ENCODE measurements at places on chromosomes 11 and 22.
A peak's percentile ranks its signal among the peaks of the same experiment; 100 is the strongest.

DNA sequence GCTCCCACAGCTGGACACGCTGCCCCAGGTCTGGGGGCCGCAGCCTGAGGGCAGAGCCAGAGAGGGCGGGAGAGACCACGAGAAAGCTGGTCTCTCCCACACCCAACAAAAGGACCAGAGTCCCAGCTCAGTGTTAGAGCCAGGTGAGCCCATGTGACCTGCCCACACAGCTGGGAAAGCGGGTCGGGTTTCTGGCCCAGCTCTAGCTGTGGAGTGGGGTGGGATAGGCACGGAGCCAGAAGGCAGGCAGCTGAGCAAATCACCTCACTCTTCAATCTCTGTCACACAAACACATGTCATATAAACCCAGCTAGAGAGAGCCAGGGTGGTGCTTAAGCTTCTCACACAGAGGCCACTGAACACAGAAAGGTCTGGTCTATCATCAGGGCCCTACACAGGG is 7.8 kb upstream of the EIF3D start:
- no peak for DNase-seq

DNA sequence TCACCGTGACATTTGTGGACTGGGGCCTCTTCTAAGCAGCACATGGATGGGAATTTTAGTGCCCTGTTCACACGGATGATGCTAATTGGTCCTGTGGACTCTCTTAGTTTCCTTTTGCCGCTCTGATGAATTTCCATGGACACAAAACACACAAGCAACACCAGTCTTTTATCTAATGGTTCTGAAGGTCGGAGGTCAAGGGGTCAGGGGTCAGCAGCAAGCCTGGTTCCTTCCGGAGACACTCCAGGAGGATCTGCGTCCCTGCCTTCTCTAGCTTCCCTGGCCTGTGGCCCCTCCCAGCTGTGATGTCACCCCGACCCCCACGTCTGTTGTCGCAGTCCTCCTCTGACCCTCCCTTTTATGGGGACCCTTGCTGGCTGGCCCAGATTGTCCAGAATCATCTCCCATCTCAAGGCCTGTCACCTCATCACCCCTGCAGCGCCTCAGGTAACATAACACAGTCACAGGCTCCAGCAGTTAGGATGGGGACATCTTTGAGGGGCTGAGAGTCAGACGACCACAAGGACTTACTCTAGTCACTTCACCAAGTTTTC is 6.8 kb downstream of the NADSYN1 start:
- no peak for DNase-seq

DNA sequence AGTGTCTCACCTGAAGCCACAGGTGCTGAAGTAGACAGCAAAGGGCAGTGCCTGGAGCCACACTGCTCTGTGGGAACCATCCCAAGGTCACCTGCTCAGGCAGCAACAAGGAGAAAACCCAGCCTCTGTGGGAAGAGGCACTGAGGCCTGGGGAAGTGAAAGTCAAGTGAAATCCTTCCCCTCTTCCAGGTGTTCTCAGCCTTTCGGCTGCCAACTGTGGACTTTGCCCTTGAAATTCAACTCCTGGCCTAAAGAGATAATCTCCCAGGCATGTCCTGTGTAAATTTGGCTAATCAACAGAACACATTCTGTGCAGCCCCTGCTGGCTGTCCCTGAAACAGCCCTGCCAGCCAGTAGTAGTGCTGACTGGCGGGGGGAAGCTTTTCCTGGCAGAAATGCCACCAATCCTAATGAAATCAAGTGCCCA is 112.1 kb downstream of the RPL27A start:
- DNase-seq: no peak

GRCh38 chr22:42190274-42190673 is 59.7 kb upstream of the CYP2D6 start:
- DNase-seq: no peak

- no peak for DNase-seq
Observed at GRCh38 chr11:92225568-92226330, 1.1 kb downstream of the FAT3 start.

DNA sequence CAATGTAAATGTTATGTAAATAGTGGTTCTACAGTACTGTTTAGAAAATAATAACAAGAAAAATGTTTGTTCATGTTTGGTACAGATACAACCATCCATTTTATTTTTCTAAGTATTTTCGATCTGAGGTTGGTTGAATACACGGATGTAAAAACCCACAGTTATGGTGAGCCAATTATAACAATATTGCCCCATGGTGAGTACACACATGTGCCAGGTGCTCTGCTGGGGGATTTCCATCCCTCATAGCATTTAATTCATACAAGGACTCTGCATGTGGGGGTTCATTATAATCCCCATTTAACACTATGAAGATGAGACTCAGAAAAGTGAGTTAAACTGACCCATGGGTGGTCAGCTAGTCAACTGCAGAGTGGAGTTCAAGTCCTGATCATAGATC is 23.3 kb upstream of the TTC28 start:
- no peak for DNase-seq

- DNase-seq: no peak
Observed at GRCh38 chr11:36623494-36623893, 25.5 kb upstream of the RAG2 start.

- DNase-seq: no peak
Observed at GRCh38 chr22:18979957-18980356, 43.9 kb upstream of the PRODH start.

- peak; percentile 56 for DNase-seq
Observed at GRCh38 chr22:33699176-33699575, 221.1 kb downstream of the LARGE1 start.

DNA sequence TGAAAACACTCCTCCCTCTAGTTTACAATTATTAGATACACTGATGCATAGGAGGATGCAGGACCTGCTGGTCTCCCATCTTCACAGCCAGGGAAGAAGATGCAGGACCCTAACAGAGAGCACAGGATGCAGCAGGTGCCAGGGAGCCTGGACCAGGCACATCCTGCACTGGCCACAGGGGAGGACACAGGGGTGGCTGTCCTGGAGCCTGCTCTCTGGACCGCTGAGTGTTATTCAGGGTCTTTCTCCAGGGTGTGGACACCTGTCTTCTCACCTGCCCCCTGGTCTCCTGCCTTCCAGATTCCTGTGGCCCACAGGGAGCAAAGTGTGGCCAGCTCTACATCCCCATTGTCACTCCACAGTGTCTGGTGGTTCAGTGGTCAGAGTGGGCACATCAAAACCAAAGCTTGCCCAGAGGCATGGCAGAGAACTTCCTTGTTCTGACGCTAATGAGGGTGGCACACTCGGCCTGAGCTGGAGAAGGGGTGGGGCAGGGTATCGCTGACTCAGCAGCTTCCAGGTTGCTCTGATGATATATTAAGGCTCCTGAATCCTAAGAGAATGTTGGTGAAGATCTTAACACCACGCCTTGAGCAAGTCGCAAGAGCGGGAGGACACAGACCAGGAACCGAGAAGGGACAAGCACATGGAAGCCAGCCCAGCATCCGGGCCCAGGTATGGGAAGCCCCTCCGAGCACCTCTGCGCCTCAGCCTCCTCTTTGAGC is at the start of gene APOBEC3A:
TSS of gene APOBEC3A (plus strand) at position 564 of the 725 bp plus-strand sequence. CDS start at position 647, 83 bp downstream.
- DNase-seq: no peak

GRCh38 chr11:75313513-75314272 is 37.8 kb downstream of the ARRB1 start:
- peak; percentile 16 for DNase-seq

GRCh38 chr11:76806608-76807205 is 23.6 kb downstream of the TSKU start:
- no peak for DNase-seq

DNA sequence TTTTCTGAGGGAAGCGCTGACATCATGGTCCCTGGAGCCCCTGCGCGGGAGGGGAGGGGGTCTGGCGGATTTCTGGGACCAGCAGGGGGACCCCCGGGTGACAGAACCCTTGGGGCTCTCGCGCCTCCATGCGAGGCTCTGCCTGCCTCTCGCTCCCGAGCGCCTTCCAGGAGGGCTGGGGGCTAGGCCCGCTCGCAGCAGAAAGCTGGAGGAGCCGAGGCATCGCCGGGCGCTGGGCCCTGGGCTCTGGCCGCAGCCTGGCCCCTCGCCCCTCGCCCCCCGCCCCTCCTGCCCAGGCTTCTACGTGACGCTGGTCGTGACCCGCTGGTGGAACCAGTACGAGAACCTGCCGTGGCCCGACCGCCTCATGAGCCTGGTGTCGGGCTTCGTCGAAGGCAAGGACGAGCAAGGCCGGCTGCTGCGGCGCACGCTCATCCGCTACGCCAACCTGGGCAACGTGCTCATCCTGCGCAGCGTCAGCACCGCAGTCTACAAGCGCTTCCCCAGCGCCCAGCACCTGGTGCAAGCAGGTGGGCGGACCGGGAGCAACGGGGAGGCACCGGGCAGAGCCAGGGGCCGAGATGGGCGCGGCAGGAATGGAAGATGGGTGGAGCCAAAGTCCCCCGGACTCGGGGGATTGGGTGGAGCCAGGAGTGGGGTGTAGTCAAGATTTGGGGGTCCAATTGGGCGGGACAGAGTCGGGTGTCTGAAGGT is 5.4 kb downstream of the BEST1 start:
- DNase-seq: no peak

GRCh38 chr11:69870766-69871165 is 51.5 kb upstream of the FGF3 start:
- no peak for DNase-seq

DNA sequence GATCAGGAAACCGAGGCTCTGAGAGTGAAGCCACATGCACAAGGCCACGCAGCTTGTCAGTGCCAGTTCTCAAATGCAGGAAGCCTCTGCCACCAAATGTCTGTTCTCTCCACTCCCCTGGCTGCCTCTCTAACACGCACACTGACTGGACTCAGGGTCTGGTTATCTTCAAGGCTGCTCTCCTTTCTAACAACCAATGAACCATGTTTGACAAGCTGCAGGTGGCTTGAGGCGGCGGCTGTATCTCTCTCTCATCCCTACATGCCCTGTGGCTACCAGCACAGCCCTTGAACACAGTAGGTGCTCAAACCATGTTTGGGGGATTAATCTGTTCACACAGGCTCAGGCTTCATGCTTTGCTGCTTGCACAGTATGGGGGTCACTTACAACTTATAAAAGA is 23.7 kb downstream of the MFNG start:
- no peak for DNase-seq

GRCh38 chr11:75532200-75533048 is 6.7 kb upstream of the GDPD5 start:
- DNase-seq: peak; percentile 19

DNA sequence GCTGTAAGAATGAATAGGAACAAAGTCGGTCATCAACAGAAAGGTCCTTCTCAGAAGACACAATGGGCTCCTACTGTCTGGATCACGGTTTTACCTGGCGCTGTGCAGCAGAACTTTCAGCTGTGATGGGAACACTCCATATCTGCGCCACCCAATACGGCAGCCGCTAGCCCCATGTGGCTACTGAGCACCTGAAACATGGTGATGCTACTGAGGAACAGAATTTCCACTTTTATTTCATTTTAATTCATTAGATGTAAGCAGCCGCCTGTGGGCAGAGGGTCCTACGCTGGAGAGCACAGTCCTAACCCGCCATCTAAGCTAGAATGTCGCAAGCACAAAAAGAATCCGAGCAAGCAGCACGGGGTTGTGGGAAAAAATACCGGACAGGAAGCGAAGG is 2.7 kb downstream of the SULT4A1 start:
- DNase-seq: no peak

- DNase-seq: no peak
Observed at GRCh38 chr11:95661162-95661561, 128.4 kb downstream of the FAM76B start.

DNA sequence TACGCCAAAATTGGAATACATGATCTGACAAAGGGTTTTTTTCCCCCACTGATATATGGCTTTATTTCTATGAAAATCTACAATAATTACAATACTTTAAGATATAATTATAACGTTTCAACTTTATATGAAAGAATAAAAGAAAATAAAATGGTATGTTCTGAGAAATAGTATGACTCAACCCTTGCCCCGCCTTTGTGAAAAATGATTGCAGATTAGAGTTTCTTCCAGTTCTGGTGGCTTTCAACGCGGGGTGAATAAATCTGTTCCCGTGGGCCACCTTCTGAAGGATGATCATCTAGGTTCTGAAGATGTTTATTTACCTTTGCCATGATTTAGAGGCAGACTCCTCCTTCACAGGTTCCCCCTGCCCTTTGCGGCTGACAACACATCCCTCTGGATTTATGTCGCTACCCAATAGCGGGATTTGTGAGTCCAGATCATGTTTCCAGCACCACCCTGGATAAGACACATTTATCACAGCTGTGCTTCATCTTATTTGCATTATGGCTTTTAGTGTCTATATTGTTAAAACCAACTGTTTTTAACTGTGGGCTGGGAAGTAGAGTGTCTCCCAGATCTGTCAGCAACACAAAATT is 607.0 kb upstream of the KIRREL3 start:
- DNase-seq: no peak

- DNase-seq: no peak
Observed at GRCh38 chr22:28375761-28376534, 303.7 kb downstream of the TTC28 start.

GRCh38 chr11:73566977-73567755 is 30.7 kb downstream of the FAM168A start:
- DNase-seq: no peak

DNA sequence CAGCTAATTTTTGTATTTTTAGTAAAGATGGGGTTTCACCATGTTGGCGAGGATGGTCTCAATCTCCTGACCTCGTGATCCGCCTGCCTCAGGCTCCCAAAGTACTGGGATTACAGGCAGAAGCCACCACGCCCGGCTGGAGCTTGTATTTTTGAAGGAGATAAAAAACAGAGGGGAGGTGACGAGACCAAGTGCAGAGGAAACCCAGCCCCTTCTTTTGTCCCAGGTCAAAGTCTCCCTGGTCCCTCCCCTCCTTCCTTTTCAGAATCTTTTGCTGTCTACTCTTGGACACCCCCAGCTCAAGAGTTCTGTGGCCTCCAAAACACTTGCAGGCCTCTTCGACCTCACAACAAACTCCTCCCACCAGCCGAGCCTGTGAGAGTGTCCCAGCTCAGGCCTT is 12.2 kb upstream of the TMEM184B start:
- no peak for DNase-seq

DNA sequence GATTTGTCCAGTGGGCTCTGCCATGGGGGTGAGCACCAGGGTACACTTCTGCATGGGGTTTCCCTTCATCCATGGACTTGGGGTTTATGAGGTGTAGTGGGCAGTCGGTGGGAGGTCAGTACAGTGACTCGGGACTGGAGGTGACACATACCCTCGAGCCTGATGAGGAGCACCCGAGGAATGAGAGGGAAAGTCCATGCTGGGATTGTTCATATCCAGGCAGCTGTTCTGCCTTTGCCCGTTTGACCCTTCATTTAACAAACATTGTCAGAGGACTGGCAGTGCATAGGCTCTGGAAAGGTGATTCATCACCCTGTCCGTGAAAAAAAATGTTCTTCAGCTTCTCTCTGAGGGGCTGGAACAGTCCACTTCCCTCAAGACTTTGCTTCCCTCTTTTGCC is 2.7 kb downstream of the NAV2 start:
- no peak for DNase-seq

GRCh38 chr11:65787649-65788622 is 1.1 kb downstream of the OVOL1 start:
- no peak for DNase-seq

DNA sequence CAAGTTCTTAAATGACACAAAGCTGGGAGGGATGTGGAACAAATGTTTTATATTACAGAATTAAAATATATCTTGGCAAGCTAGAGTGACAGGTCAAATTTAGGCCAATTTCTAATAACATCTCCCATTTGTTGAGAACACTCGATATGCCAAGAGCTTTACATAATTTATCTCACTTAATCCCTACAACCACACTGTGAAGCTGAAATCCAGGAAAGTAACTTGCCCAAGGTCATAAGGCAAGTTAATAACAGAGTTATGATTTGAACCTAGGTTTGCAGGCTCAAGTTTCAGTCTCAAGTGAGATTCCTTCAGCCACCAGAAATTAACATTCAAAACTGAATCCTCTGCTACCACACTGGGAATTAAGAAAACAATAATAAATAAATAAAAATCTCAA is 38.3 kb downstream of the RAB30 start:
- no peak for DNase-seq

Data from fibroblast of skin of left quadriceps (primary cell).